ENCODE measurements at places on chromosomes 5 and 9. TPM values are rescaled to one million over a fixed set of nuclear protein-coding genes. Genes with fewer than 3 reads are reported as not detected.

GRCh38 chr5:132098151-132098594 lies 24.6 kb downstream of the CSF2 start:
- no peak for DNase-seq

DNA sequence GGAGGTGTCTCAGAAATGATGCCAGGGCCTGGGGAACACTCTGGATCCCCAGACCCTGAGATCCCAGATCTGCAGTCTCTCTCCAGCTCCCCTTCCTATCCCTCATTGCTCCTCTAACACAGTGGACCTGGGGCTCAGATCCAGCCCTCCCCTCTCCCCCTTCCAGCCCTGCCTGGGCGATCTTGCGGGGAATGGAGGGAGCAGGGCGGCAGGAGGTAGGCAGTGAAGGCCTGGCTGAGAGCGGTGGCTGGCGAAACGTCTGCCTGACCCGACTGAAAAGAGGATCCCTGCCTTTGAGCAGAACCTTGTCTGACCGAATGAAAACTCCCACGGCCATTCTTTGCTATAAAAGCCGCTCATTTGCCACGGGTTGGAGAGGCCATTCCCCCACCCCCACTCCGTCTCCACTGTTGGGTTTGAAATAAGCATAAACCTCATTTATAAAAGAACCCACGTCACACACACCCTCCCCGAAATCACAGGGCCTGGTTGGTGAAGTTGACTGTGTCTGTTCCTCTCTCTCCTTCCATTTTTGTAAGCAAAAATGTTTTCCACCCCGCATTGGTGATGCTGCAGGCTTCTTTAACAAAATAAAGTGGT lies 8.8 kb downstream of the MSX2 start:
- DNase-seq: no peak

The CDK9 gene
- total RNA-seq: 93.8 TPM

GRCh38 chr9:95731876-95732275 lies 143.6 kb upstream of the ERCC6L2 start:
- no peak for DNase-seq

The URM1 gene
- total RNA-seq: 98.1 TPM

The CDKN2B gene
- 33.8 TPM for total RNA-seq

The DNAH5 gene
- 9.5 TPM for total RNA-seq

The NDST1 gene
- 94.3 TPM for total RNA-seq

The OBP2B gene
- not detected for total RNA-seq

GRCh38 chr9:16193066-16193465 lies 640.2 kb downstream of the CCDC171 start:
- DNase-seq: no peak

DNA sequence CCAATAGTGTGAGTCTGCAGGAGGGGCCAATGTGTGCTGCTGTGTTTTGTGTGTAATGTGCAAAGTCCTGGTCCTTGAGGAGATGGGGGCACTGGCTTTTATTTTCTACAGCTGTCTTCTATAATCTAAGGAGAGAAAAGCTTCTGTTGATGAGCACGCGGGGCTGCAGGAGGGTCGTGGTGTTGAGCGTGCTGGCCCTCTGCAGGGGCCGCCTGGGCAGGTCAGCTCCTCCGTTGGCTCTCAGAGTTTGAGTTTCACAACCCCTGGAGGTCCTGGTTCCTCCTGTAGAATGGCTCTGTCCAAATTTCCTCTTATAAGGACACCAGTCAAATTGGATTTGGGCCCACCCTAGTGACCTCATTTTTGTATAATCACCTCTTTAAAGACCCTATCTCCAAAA lies 12.6 kb downstream of the OR2V1 start:
- no peak for DNase-seq

DNA sequence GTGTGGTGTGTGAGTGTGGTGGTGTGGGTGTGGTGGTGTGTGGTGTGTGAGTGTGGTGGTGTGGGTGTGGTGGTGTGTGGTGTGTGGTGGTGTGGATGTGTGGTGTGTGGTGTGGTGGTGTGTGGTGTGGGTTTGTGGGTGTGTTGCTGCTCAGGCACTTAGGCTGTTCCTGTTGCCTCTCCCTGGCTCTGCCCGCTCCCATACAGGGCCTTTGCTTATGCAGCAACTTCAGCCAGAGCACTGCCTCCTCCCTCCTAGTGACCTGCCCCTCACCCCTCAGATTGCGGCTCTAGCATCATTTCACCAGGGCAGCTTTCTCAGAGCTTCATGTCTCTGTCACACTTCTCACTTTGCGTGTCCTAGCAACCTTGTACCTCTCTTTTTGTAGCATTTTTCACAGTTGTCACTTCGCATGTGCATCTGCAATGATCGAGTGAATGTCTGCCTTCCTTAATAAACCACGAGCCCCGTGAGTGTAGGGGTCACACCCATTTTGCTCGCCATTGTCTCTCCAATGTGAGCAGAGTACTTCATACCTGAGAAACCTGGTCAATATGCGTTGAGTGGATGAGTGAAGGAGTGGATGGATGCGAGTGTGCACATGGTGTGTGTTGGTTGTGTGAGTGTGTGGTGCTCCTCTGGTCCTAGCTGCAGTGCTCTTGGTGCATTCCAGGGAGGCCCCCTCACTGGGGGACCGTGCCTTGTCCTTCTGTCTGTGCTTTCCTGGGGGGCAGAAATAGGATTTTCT lies 167.9 kb upstream of the PANK3 start:
- no peak for DNase-seq

DNA sequence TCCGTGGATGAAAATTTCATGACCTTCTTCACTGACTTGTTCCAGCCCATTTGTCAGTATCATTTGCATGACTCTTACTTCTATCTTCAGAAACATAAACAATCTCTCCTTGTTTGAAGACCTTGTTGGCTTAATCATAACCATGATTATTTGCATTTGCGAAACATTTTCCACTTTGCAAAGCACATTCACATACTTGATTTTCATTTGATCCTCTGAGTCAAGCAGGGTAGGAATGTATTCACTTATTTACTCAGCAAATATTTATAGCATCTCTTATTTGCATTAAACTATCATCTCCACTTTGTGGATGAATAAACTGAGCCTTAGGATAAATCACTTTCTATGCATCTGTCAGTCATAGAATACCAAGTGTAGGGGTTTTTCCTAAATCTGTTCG lies 343.0 kb upstream of the SGCD start:
- no peak for DNase-seq

The AFAP1L1 gene
- total RNA-seq: 9.6 TPM

- no peak for DNase-seq
These were observed 61.4 kb upstream of the ALDH1B1 start for GRCh38 chr9:38331141-38331540.

- no peak for DNase-seq
These were observed 551.0 kb downstream of the KIF4B start for GRCh38 chr5:155564541-155564940.

DNA sequence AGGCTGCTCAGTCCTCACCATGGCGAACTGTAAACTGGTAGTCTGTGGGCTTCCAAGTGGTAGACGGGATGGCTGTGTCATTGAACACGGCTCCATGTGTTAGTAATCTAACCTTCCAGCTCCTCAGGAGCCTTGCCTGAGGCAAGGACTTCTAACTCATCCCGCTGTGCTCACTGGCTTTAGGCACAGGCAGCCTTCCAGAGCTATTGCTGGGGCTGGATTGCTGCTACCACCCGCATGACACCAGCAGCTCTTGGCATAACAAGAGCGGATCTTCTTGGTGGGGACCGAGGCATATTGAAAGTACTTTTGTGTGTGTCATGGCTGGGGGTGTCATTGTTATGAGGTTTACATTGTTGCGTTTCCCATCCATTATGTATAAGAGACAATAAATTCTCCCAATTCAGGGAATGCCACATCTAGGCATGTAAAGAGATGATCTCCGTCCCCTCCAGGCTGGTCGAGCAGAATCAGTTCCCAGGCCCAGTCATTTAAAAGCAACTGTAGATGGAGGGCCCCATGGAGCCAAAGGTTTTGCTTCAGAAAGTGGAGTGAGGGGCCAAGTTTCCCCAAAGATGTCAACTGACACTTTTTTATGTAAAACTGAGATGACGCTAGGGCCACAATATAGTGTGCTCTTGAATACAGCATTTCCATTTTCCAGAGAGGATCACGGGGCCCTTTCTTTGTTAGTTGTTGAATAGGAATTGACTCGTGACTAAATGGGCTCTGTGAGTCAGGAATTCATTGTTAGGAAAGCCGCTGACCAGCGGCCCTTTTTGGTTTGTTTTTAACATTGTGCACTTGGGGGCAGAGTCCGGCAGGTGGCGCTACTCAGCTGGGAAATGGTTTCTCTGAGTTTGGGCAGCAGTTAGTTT lies 759.5 kb downstream of the TAF11L14 start:
- DNase-seq: no peak

GRCh38 chr5:94983861-94984535 lies 300.9 kb downstream of the MCTP1 start:
- no peak for DNase-seq

The EPB41L4B gene
- 5.0 TPM for total RNA-seq

The LRRTM2 gene
- total RNA-seq: not detected

The UGT3A1 gene
- total RNA-seq: not detected

The AP3S1 gene
- total RNA-seq: 49.1 TPM

GRCh38 chr9:96398582-96399324 lies 15.2 kb upstream of the SLC35D2 start:
- no peak for DNase-seq

- DNase-seq: no peak
These were observed 41.7 kb upstream of the BNC2 start for GRCh38 chr9:16912197-16912596.

DNA sequence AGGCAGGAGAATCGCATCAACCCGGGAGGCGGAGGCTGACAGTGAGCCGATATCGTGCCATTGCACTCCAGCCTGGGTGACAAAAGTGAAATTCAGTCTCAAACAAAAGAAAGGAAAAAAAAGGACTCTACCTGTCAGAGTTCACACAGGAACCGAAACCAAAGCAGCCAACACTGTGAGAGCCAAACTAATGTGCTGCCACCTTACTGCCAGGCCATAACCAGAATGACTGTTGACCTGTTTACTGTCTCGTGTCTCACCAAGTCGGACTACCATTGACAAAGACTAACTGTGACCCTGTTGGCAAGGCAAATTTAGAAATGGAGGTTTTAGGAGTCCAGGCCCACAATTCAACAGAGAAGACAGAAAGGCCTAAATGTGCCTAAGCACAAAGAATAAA lies 112.4 kb downstream of the ANXA2R start:
- DNase-seq: no peak

- DNase-seq: no peak
These were observed 81.4 kb downstream of the GABBR2 start for GRCh38 chr9:98627296-98627695.

- no peak for DNase-seq
These were observed 201.3 kb downstream of the GABRG2 start for GRCh38 chr5:162268694-162269481.

GRCh38 chr5:154356020-154356655 lies 89.7 kb upstream of the SAP30L start:
- peak; percentile 15 for DNase-seq

The HOMER1 gene
- total RNA-seq: 12.5 TPM

The PTGES gene
- total RNA-seq: 116 TPM

GRCh38 chr9:111163716-111164389 lies 125.6 kb upstream of the LPAR1 start:
- no peak for DNase-seq

DNA sequence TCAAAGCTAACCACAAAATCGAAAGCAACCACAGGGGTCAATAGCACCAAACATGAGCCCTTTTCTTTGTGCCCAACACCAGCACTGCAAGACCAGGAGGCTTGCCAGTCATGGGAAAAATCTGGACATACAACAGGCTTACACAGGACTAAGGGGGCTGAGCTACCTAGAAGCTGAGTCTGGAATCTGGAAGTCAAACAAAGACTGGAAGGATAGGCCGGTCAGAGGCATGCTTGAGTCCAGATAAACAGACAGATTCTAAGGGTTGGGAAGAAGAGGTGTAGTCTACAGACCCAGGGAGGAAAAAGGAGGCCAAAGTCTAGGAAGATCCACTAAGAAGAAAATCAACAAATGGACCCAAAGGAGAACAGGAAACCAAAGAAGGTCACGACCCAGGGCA lies 73.3 kb downstream of the MYO10 start:
- DNase-seq: no peak

The EIF4E1B gene
- total RNA-seq: not detected

DNA sequence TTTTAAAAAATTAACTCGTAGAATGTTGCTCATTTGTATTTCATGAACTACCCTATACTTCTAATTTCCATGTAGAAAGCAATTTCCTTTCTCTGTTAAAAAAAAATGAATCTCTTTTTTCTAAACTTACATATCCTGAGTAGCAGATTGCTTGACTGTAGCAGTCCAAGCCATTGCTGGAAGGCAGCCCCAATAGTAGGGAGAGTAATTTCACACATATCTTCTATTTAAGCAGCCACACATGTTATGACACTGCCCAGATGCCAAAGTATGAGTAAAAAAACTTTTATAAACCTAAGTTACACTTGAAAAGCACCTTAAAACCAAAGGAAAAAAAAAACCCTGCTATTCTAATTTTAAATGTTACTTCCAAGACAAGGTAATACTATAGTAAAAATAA lies 69.6 kb downstream of the FBXL17 start:
- DNase-seq: no peak

- DNase-seq: no peak
These were observed 9.4 kb downstream of the VDAC1 start for GRCh38 chr5:133995341-133995740.

DNA sequence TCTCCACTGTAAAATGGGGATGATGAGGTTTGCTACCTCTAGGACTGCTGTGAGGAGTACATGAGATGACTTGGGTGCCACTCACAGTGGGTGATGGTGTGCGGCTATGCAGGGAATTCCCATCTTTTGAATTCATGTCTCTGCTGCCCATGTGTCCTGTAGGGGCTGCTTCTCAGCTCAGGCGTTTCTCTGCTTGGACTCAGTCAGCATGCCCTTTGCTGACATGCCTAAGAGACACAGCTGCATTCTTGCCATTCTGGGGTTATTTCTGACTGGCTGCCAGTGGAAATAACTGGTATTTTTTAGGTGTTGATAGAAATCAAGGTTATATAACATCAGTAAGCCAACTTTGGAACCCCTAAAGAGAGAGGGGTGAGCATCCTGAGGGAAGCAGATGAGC lies 24.3 kb upstream of the XPA start:
- no peak for DNase-seq

GRCh38 chr9:137956688-137957385 lies 79.3 kb downstream of the CACNA1B start:
- DNase-seq: no peak

GRCh38 chr5:2754581-2755075 lies 3.2 kb upstream of the IRX2 start:
- no peak for DNase-seq

The PCDHGB4 gene
- total RNA-seq: not detected

DNA sequence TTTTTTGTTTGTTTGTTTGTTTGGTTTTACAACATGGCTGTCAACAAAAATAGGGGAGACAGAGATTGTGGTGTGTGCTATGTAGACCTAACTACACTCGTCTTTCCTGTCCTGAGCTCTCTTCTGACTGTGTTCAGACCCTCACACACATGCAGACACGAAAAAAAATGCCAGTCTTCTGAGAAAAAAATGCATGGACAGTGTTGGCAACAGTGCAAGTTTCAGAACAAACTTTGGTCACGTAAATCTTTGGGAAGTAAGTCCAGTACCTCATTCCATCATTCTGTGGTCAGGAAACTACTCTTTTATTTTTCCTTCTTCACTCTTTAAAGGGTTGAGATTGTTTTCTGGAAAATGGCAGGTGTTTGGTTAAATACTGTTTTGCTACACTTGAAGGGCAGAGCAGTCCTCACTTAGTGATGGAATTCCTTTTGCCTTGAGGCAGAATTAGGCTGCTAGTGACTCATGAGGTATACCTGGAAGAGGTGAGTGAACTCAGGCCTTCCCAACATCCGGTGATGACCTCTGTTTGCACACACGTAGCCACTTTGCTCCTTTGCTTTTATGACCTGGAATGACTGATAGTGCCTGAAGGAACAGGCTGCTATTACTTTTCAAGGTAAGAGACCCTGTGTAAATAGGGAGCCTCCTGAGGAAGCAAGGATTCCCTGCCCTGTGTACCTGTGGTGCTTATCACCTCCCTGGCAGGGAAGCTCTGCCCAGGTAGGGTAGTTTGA lies 81.6 kb upstream of the TNFAIP8 start:
- DNase-seq: peak; percentile 70

The C5orf63 gene
- 9.8 TPM for total RNA-seq

Measured in PC-9 (cell line).